IPS DF 19.7 (cell line): ENCODE measurements at places on chromosomes 1 and 21.

DNA sequence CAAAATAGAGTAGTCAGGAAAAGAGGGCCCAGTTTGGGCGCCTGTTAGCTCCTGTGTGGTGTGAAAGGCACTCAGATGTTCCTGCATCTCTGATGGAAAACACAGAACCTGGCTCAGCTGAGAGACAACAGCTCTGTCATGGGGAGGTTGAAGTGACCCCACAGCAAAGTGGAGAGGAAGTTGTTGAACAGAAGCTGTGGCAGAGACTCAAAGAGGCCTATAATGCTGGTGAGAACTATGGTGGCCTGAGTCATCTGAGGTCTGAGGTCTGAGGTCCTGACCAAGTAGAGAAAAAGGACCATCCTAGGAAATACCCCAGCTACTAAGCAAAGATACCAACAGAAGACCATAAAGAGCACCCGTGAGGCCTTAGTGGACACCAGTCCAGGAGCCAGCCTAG lies 45.6 kb upstream of the JAK1 start:
- DNase-seq = no peak

GRCh38 chr1:19028546-19029129 lies 72.2 kb upstream of the IFFO2 start:
- DNase-seq = no peak

DNA sequence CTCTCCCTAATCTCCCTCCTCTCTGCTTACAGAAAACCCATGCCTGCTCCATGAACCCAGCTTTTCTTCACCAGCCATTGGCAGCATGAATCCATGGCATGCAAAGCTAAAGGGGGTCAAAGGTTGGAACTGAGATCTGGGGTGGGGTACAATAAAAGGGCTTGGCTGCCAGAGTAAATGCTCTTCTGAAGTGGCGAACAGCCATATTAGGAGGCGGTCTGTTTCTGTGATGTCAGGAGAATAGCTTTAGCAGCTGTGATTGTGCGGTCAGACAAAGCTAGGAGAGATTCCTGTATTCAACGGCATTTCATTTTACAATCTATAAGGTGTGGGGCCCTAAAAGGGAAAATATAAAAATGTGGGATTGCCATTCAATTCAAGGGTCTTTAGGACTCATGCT lies 71.7 kb upstream of the TMPRSS2 start:
- no peak for DNase-seq

DNA sequence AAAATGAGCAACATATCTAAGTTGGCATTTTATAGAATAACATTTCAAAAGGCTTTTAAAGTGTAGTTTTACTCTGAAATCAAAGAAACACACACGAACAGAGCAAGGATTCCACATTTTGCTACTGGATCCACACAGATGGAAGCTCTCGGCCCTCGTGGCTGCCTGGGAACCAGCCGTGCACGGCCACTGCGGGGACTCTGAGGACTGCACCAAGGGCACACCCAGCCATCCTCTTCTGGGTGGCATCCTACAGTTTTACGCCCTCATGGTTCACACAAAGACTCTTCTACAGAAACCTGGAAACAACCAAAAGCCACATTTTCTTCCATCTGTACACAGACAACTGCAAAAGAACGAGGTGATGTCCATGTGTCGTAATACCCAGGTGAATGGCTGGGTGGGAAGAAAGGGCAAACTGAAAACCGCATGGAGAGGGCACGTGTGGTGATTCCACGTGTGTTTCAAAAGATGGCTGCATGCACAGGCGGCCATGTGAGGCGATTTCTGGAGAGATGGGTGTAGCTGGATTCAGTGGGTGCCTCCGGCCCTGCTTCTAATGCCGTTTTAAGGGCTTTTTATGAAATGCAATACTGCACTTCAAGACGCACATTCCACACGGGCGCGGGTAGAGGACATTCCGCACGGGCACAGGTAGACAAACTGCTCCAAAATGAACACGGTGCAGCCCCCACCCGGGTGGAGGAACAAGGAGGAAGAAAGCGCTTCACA lies 8.1 kb downstream of the POFUT2 start:
- DNase-seq = no peak

GRCh38 chr1:59574085-59574484 lies 240.7 kb upstream of the HOOK1 start:
- DNase-seq = no peak

- no peak for DNase-seq
These were observed 48.3 kb upstream of the TDRD10 start for GRCh38 chr1:154453574-154454352.

DNA sequence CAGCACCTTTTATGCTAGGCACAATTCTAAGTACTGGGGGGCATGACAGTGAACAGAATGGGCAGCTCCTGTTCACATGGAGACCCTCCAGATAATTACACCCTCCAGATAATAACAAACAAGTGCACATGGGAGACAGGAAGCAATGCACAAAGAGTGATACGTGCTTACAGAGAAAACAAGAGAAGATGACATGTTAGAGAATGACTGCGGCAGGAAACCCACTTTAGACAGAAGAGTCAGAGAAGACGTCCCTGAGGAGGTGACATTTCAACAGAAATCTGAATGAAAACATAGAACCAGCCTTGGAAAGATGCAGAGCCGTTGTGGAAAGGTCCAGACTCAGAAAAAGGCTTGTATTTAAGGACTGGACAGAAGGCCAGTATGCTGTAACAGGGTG lies 54.7 kb upstream of the ARTN start:
- no peak for DNase-seq

DNA sequence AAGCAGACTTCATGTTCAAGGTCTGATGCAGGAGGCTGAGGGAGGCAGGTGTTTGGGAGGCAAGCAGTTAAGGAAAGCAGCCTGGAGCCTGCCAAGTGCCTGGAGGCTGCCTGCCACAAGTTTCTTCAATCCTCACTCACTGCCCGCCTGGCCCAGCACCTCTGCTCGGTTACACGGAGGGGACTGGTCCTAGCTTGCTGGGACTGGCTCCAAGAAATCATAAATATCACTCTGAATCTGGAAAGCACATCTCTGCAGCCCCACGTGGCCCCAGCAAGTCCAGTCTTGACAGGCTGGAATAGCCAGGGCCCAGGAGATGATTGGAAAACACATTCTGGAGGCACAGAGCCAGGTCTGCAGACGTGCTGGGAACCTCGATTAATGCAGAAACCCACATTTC lies 83.9 kb downstream of the BCAR3 start:
- DNase-seq = no peak

DNA sequence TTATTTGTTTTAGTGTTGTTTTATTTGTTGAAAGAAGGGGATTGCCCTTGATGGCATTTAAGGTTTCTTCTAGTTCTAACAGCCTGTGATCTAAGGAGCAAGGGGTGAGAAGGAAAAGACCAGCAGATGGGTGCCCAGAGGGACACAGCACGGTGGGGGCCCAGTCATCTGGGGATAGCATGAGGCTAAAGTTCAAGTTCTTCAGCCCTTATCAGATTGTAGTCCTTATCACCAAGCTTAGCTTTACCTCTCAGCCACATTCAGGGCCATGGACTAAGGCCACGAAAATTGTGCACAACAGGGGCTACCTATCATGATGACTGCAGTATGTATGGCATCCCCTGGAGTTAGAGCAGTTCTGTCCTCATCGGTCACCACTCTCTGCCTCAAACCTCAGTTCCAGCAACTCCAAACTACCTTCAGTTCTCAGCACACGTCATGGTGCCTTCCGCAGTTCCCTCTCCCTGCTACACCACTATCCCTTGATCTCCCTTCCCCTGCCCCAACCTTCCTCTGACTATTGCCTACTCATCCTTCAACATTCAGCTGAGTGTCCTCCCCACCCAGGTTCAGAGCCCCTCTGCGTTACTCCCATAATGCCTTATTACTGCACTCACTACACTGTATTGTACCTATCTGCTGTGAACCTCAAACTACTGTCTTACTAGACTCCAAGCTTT lies 36.4 kb downstream of the ATF3 start:
- DNase-seq = no peak

GRCh38 chr21:16797966-16798365 lies 714.9 kb upstream of the CXADR start:
- no peak for DNase-seq

DNA sequence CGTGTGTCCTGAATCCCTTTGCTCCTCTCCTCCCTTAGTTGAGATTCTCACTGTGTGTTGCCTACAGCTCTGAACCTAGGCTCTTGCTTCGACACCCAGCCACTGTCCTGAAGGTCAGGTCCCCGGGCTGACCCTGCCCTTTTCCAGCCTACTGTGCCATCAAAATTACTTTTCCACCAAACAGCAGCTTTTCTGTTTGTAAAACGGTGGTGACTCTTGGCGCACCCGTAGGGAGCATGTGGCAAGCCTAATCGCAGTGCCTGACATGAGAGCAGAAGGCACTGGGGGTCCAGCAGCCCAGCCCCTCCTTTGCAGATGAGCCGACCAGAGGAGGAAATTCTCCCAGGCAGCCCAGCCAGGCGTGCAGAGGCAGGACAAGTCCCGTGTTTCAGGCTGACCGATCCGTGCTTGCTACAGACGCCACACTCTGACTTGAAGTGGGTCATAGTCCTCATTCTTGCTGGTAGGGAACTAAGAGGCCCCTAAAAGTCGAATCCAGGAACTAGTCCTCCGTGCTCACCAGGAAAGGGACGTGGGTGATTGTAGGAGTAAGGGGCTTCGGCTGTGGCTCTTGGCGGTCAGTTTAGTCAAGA lies 6.8 kb downstream of the GPR137B start:
- DNase-seq = no peak
